Stimulated activated CD8-positive, alpha-beta memory T cell treated with anti-CD3 and anti-CD28 coated beads, Interleukin-2, amount 100 ng/mL, for 48 hours (primary cell): ENCODE measurements at places on chromosomes 6 and 20.

DNA sequence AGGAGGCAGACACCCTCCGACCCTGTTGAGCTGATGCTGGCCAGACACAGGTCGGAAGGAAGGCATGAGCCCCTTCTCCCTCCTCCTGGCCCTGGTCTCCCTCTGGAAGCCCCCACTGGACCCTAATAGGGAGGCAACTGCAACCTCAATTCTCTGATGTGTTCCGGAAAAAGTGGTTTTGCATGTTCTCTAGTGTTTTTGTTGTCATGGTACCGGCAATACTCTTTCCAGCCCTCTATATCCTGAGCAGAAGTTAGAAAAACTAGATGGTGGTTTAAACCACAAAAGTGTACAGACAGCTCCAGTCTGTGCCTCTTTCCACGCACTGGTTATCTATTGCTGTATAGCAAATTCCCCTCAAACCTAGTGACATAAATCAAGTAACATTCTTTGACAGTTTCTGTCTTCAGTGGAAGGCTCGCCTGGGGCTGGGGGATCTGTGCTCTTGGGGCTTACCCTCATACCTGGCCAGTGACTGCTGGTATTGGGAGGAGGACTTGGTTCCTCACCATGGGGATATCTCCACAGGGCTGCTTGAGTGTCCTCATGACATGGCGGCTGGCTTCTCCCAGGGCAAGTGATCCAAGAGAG lies 37.0 kb downstream of the SYTL3 start:
- DNase-seq, result peak; percentile 10

GRCh38 chr6:155505608-155505989 lies 50.0 kb upstream of the NOX3 start:
- DNase-seq, result no peak

GRCh38 chr6:4773181-4773580 lies 3.0 kb upstream of the CDYL start:
- no peak for DNase-seq

DNA sequence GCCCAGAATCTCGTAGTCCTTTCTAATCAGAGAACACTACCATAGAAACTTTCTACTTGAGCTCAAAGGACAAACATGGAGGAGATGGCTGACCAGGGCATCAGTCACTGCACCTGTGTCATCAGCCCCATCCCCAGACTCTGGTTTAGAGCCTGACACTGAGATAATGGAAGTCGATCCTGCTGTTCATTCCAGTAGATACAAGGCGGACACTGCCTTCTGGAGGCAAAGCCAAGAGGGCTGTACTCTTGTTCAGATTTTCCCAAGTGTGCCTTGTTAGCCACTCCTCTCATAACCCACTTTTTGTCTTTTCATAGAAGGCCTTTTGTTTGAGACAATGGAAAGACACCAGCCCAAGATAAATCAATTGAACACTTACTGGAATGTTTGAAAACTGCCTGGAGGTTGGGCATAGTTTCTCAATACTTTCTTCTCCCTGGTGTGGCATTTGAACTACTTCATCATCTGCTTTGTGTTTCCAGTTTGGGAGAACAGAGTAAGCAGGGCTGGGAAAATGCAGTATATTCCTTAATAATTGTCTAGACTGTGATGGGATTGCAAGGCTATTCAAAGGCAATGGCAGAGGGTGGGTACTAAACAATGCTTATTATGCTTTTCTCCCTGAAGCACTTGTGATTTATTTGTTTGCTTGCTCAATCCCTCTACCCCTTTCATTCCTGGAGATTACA lies 99.7 kb downstream of the CLIC5 start:
- no peak for DNase-seq

DNA sequence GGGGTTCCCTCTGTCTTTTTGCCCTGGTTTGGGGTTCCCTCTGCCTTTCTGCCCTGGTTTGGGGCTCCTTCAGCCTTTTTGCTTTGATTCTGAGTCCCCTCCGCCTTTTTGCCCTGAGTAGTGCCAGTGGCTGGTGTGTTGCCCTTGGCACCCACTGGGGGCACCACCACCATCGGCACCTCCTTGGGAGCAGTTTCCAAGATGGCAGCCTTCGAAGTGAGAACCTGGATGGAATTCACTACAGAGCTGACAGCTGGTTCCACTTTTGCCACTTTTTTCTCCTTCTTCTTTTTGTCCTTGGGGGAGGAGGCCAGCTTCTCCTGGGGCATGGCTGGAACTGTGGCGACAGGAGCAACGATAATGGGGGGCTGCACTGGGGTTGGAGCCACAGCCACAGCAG lies 22.2 kb downstream of the RRBP1 start:
- no peak for DNase-seq

DNA sequence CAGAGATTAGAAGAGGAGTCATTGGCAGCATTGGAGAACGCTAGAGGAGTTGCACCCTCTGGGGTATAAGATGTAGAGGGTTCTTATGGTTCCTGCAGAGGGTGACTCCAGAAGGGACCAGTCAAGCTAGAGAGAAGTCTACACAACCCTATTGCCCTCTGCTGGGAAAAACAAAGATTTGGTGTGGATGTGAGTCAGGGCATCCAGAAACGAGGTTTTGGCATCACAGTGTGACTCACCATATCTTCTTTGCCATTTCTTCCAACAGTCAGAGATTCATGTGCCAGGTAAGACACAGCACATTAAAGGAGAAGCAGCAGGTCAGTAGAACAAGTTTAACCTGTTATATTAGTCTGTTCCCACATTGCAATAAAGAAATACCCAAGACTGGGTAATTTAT lies 598.8 kb downstream of the MAFB start:
- DNase-seq, result no peak

- DNase-seq, result no peak
Observed at GRCh38 chr6:10963113-10963512, 76.3 kb downstream of the SYCP2L start.

- no peak for DNase-seq
Observed at GRCh38 chr20:45117581-45117980, 2.6 kb upstream of the WFDC5 start.

DNA sequence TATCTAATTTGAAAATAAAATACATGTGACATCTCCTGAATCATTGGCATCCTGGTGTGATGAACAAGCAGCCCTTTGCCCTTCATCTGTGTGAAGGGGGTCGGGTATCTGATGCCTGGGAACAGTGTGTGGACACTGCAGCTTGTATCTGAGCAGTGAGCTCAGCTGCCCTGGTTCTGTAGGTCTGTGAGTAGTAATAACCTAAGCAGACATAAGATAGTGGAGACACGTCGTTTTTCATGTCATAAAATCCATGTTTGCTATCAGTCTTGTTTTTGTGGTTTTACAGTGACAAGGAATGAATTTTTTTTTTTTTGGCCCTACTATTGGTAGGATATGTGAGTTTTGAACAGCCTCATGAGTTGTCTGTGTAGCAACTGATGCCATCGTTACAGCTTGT lies 133.0 kb downstream of the JARID2 start:
- DNase-seq, result no peak

- DNase-seq, result no peak
Observed at GRCh38 chr6:137919837-137920730, 53.0 kb downstream of the TNFAIP3 start.

DNA sequence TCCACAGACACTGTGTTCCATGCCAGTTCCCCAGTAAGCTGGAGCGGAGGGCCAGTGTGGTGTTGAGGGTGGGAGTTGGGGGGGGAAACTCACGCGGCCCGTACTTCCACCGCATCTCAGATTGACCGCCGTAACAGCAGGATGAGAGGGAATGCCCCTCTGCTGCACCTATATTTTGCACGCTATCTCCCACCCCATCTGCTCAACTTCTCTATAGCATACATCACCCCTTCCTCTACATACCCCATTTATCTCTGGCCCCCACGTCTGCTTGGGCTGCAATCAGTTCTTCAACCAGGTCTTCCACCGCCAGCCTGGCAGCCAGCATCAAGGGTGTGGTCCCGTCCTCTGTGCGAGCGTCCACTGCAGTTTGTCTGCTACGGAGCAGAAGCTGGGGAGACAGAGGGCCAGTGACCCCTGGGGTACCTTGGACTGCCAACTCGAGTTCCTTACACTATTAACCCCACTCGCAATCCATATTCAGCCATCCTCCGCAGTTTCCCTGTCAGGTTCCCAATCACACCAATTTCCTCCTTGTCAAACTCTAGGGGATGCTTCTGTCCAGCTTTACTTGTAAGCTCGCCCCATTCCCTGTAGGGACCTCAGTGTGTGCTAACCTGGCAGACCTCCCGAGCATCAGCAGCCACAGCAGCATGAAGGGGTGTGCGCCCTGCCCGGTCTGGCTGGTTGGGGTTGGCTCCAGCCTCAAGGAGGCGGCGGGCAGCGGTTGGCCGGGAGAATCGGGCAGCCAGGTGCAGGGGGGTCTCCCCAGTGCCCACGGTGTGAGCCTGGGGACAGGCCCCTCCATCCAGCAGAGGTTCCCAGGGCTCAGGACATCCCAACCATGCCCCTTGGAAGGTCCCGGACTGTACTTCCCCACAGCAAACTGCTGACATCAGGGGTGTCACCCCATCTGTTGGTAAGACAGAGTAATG lies 4.5 kb upstream of the GPSM3 start:
- no peak for DNase-seq

- DNase-seq, result peak; percentile 76
Observed at GRCh38 chr6:26017632-26017966, 55.0 kb downstream of the TRIM38 start.

DNA sequence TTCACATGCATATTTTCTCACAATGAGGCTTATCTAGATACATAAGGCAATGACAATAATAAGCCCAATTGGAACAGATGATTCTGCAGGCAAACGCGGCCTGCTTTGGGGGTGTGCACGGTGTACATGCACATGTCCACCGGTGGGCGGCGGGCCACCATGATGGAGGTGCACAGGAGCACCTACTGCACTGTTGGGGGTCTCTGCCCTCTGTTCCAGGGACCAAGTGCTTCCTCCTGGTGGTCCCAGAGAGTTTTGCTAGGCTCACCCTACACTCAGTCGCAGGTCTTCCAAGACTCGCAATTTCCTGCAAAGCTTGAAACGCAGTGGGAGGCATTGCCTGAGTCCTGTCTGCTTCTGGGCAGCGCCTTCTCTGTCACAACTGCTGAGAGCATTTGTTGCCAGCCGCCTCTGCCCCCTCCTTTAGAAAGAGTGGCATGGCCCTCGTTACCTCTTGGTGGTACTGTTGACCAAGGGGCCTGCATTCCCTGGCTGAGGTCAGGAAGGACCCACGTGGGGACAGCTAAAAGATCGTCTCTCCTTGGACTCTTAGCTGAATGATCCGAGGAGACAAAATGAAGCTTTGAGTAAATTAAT lies 135.3 kb downstream of the ERMARD start:
- no peak for DNase-seq
